ENCODE measurements at places on chromosomes 11 and 22.
A peak's percentile ranks its signal among the peaks of the same experiment; 100 is the strongest.

DNA sequence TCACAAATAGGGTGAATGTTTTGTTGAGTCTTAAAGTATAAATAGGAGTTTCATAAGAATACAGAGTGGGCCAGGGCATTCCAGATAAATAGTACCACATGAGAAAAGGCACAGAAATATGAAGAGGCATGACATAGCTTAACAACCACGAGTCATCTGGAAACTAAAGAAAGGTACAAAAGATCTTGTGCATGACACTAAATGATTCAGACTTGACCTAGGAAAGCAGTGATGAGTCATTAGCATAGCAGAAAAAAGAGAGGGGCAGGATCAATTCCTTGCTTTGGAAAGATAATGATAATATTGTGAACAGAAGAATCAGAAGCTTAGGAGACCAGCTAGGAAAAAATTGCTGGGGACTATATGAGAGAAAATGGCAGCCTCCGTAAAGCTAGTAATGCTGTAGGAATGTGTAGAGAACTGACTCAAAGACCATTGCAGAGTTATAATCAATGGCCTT lies 47.6 kb upstream of the FIBIN start:
- H3K4me3 ChIP-seq: no peak overlapping the region
- H3K27me3 ChIP-seq: no peaks in the 10 kb centered on the region
- no peak for DNase-seq
- no peaks in the 10 kb centered on the region for H3K4me1 ChIP-seq
- H3K27ac ChIP-seq: no peak overlapping the region
- no peaks in the 10 kb centered on the region for H3K36me3 ChIP-seq

- H3K36me3 ChIP-seq: no peaks in the 10 kb centered on the region
- H3K27ac ChIP-seq: no peak overlapping the region
- no peak for DNase-seq
Observed at GRCh38 chr11:128824191-128825049, 42.7 kb downstream of the KCNJ1 start.

- H3K27me3 ChIP-seq: no peaks in the 10 kb centered on the region
- no peak for DNase-seq
- H3K27ac ChIP-seq: no peak overlapping the region
Observed at GRCh38 chr11:46659908-46660307, 40.5 kb downstream of the ARHGAP1 start.

- H3K4me3 ChIP-seq: no peak overlapping the region
- no peak for DNase-seq
- H3K36me3 ChIP-seq: no peaks in the 10 kb centered on the region
- H3K27me3 ChIP-seq: no peaks in the 10 kb centered on the region
- no peak overlapping the region for H3K27ac ChIP-seq
- H3K4me1 ChIP-seq: no peaks in the 10 kb centered on the region
Observed at GRCh38 chr22:34150023-34150422, 229.7 kb upstream of the LARGE1 start.

DNA sequence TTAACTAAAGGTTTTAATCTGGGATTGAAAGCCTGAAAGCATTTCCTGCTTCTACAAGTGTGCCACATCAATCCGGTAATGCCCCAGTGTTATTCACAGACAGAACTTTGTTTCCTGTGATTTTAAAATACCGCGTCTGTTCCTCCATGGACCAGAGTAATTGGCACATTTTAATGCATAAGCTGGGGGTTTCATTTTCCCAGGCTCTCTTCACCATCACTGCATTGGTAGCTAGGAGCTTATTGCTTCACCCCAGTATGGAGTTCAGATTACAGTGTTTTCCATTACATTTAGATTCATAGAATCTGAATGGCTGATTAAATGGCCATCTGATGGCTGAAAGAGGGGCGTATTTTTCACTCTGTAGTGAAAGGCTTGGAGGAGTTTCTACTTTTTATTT lies 25.7 kb upstream of the CRTAM start:
- H3K27me3 ChIP-seq: no peaks in the 10 kb centered on the region
- no peak overlapping the region for H3K4me3 ChIP-seq
- no peaks in the 10 kb centered on the region for H3K4me1 ChIP-seq
- H3K27ac ChIP-seq: no peak overlapping the region
- no peak for DNase-seq

DNA sequence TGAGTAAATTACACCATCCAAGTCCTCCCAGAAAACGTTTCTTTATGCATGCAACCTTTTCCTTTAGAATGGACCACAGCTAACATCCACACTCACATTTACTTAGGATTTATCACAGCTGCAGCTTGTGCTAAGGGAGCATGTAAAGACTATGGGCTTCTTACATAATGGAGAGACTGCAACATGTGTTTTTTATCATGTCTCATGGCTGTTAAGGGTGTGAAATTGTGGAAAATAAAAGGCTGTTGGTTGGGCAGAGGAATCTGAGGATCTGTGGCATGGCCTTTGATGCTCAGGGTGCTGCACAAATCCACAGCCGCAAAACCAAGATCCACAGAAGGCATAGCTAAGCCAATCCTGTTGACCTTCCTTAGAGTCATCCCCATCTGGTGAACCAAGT lies 112.0 kb upstream of the MTNR1B start:
- no peak overlapping the region for H3K27ac ChIP-seq
- no peak for DNase-seq
- no peaks in the 10 kb centered on the region for H3K36me3 ChIP-seq
- H3K4me1 ChIP-seq: no peaks in the 10 kb centered on the region
- no peak overlapping the region for H3K4me3 ChIP-seq

GRCh38 chr11:8292351-8292750 lies 28.7 kb upstream of the LMO1 start:
- no peak for DNase-seq
- no peak overlapping the region for H3K27ac ChIP-seq
- no peaks in the 10 kb centered on the region for H3K36me3 ChIP-seq

DNA sequence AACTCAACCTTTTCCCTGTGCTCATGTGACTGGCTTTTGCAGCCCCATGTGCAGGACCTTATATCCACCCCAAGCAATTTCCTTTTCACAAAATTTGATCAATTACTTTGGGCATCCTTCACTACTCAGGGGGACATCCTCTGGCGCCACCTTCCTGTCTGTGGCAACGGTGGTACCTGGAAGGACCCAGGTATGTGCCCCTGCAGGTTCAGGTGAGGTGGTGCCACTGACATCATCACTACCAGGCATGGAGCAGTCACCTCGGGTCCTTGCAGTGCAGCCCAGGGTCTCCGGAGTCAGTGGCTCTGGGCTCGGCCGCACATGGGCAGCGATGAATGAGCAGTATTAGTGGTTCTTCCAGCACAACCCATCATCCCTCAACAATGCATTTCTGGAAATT lies 37.7 kb upstream of the B3GAT1 start:
- H3K4me1 ChIP-seq: no peaks in the 10 kb centered on the region
- H3K27ac ChIP-seq: no peak overlapping the region
- H3K36me3 ChIP-seq: no peaks in the 10 kb centered on the region
- H3K4me3 ChIP-seq: no peak overlapping the region
- no peaks in the 10 kb centered on the region for H3K27me3 ChIP-seq

DNA sequence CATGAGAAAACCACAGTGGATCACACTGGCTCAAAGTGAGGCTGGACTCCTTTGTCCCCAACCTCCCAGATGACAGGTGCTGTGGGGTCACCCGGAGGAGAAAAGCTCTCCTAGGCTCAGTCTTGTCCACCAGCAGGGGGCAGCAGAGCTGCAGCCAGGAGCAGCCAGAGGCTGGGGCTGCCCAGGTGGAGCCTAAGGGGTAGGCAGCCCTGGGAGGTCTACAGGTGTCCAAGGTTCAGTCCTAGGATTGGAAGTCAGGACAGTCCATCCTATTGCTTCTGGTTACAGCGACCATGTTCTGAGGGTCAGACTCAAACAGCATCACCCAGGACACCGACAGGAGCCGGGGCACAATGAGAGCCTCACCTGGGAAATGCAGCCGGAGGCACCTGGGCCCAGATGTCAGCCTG lies 77.6 kb upstream of the IGLL5 start:
- H3K4me1 ChIP-seq: peaks cover 4% of the 10 kb centered on the region
- H3K27me3 ChIP-seq: peaks cover 19% of the 10 kb centered on the region
- no peak overlapping the region for H3K4me3 ChIP-seq
- no peak overlapping the region for H3K27ac ChIP-seq
- H3K36me3 ChIP-seq: no peaks in the 10 kb centered on the region
- peak; percentile 99 for DNase-seq

GRCh38 chr11:76699451-76700091 lies 29.0 kb upstream of the LRRC32 start:
- DNase-seq: peak; percentile 69
- no peaks in the 10 kb centered on the region for H3K27me3 ChIP-seq
- H3K36me3 ChIP-seq: no peaks in the 10 kb centered on the region
- peak overlapping the region; percentile 90 for H3K27ac ChIP-seq
- H3K4me1 ChIP-seq: peaks cover 61% of the 10 kb centered on the region

DNA sequence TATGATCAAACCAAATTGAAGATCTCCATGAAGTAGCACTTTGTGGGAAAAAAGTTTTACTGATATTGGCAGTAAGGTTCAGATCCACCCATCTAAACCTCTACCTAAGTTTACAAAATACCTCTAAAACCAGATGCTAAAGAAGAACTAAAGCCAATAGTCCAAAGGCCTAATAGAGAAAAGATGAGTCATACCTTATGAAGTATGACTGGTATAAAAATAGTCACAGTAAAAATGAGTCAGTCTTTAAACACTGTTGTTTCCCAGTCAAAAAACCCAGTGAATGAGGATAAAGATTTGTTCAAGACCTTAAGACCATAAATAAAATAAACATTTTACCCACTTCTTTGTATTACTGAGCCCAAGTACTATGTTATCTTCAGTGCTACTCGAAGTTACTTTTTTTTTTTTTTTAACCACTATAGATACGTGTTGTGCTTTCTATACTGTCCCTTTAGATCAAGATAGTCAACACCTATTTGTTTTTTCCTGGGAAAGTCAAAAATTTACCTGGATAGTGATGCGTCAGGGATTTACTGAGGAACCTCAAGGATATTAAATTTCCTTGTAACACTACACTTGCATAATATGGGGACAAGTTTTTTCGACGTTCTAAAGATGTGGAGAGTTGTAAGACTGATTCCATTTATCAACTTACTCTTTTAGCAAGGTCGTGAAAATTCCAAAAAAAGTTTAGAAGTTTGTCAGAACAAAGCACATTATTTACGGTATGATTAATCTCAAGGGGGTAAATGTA lies 87.3 kb downstream of the CCDC73 start:
- no peaks in the 10 kb centered on the region for H3K36me3 ChIP-seq
- peak; percentile 19 for DNase-seq
- no peaks in the 10 kb centered on the region for H3K4me1 ChIP-seq
- H3K27ac ChIP-seq: no peak overlapping the region
- no peak overlapping the region for H3K4me3 ChIP-seq

Data from K562 (cell line).